IgD-negative memory B cell (primary cell): ENCODE measurements at places on chromosomes 3 and 15. TPM values are rescaled to one million over a fixed set of nuclear protein-coding genes. Genes with fewer than 3 reads are reported as not detected.

Gene CCDC33
- not detected for polyA plus RNA-seq

Gene THRB
- polyA plus RNA-seq = 0.38 TPM

Gene LEKR1
- polyA plus RNA-seq = 0.93 TPM

Gene KY
- not detected for polyA plus RNA-seq

Gene C3orf38
- 30.4 TPM for polyA plus RNA-seq

Gene STRA6
- not detected for polyA plus RNA-seq

Gene COL6A5
- polyA plus RNA-seq = not detected

Gene USP8
- polyA plus RNA-seq = 60.9 TPM

Gene ATP2B2
- not detected for polyA plus RNA-seq
